K562 (cell line): ENCODE measurements at places on chromosomes 4 and X.

DNA sequence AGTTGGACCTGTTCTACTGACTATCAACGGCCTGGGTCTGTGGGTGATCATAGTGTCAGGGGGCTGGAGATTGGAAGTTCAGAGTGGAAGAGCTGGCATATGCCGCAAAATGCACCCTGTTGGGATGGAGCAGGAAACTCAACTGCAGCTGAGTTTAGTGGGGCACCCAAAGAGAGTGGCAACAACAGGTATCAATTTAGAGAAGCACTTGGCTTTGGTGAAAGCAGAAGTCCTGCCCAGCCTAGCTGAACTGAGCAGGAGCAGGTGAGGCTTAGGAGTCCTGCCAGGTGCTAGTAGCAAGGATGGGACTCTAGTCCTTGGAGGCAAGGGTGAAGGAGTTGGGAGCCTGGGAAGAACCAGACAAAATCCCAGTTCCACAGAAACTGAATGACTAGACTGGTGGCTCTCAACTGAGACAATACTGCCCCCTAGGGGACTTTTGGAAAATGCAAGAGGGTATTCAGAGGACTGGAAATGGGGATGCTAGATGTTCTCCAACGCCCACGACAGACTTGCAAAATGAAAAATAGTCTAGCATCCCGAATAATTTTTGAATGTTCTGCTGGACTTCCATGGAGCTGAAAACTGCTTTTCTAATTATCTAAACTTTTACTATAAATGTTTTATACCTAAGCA is 49.4 kb downstream of the RTL9 start:
- DNase-seq: peak; percentile 55

DNA sequence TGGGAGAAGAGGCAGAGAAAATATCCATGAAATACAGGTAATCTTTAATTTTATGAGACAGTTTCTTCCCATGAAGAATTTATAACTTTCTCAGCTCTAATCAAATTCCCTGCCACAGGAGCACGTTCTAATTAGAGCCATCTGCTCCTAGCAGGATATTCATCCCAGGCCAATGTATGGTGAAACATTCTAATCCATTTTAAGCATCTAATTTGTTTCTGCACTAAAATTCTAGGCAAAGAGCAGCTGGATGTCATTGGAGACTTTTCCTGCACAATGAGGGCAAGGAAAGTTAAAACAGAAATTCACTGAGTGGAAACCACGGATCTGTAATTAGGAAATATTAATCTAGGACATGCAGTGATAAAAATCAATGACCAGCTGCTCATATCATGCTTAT is 107.7 kb upstream of the ZFP42 start:
- DNase-seq: no peak

DNA sequence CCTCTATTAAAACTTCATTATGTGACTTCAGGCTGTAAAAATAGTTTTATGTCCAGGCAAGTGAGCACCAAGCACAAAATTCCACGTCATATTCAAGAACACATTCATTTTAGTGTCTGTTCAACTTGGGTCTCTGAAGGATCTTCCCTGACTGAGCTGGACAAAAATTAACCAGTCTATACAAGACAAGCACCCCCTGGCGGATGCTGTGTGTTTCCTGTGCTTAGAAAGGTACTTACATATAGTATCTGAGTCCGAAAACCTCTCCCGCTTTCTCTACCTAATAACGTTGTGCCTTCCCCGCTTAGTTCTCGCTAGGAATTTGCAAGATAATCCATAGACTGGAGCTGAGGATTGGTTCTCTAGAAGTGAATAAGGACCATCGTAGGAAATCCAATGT is 2214.5 kb upstream of the TENM3 start:
- no peak for DNase-seq

- no peak for DNase-seq
These were observed 30.8 kb upstream of the MTNR1A start for GRCh38 chr4:186586205-186586604.

DNA sequence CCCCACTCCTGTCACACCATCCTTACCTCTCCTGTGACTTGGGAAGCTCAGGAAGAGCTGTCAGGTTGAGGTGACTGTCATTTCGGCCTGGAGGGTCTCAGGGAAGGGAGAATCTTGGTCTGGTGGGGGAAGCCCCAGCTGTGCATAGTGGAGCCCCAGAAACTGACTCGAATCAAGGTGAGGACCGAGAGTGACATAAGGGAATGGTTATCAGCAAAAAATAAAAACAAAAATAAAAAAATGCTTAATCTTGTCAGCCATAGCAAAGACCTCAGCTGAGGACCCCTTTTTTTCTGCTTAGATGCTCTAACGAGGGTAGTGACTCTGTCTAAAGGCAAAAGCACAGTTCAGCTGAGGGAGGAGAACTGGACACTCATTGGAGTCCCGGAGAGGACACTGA is at the start of gene MAGEB17:
TSS of gene MAGEB17 (plus strand) at position 301 of the 400 bp plus-strand sequence. CDS start 2,902 bp downstream, outside the sequence.
- no peak for DNase-seq

- no peak for DNase-seq
These were observed 253.3 kb downstream of the CENPC start for GRCh38 chr4:67292045-67292444.

DNA sequence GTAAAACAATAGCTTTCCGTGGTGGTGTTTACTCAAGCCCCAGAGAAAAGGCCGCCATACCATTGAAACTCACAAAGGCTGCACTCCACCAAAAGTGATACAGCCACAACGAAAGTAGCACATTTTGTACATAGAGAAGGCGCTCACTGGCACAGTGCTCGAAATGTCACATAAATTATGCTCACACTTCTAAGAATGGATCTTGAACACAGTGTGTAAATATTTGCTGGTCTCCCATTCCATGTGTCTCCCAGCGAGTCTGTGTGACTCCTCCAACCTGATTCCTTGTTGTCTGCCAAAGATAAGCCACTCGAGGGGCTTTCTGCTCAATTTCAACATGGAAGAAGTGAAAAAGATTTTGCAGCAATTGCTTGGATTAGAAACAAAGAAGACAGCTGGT is 234.0 kb upstream of the VCX3A start:
- no peak for DNase-seq
